ENCODE measurements at places on chromosomes 4 and X.
A peak's percentile ranks its signal among the peaks of the same experiment; 100 is the strongest.

- no peak for DNase-seq
- H3K4me3 ChIP-seq, result no peak overlapping the region
- no peaks in the 10 kb centered on the region for H3K4me1 ChIP-seq
- no peak overlapping the region for H3K27ac ChIP-seq
Measured at GRCh38 chrX:43175434-43175833, 397.5 kb upstream of the PPP1R2C start.

GRCh38 chr4:151524610-151525009 is 115.6 kb downstream of the FHIP1A start:
- H3K27ac ChIP-seq, result no peak overlapping the region
- H3K4me3 ChIP-seq, result no peak overlapping the region
- H3K27me3 ChIP-seq, result no peaks in the 10 kb centered on the region
- no peak for DNase-seq

DNA sequence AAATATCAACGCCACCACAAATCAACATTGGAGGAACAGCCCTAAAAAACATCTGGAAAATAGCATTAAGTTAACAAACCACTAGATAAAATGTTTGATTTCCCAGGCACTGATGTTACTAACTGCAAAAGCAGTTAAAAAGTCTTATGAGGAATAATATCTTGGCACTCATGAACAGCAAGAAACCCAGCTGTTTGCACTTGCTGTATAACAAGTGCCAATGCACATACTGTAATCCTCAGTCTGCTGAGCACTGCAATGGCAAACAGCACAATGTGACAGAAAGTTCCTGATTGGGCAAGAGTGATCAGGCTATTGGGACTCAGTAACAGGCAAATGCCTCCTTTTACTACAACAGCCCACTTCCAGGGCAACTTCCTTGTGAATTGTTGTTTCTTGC is 20.8 kb upstream of the SEC24B start:
- H3K4me1 ChIP-seq, result no peaks in the 10 kb centered on the region
- H3K36me3 ChIP-seq, result no peaks in the 10 kb centered on the region
- no peak overlapping the region for H3K4me3 ChIP-seq
- no peak overlapping the region for H3K27ac ChIP-seq

- no peak overlapping the region for H3K4me3 ChIP-seq
- DNase-seq, result no peak
- H3K36me3 ChIP-seq, result no peaks in the 10 kb centered on the region
- H3K27ac ChIP-seq, result no peak overlapping the region
- H3K4me1 ChIP-seq, result no peaks in the 10 kb centered on the region
Measured at GRCh38 chrX:152876931-152877840, 20.7 kb upstream of the ZNF185 start.

DNA sequence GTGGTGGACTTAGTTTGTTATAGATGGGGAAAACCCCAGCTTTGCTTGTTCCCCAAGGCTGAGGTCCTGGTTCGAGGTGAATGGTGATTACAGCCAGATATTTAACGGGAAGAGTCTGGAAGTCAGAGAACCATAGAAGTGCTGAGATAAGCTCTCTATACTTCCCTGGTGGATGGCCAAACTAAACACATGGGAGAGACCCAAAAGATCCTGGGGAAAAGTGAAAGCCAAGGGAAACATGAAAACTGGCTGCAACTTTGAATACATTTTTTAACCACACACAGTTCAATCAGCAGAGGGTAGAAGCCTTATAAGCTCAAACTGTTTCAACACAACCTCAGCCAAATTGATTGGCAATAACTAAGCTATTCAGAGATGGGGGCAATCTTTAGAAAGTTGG is 29.3 kb upstream of the SRPX start:
- no peaks in the 10 kb centered on the region for H3K36me3 ChIP-seq
- H3K27ac ChIP-seq, result no peak overlapping the region
- no peak overlapping the region for H3K4me3 ChIP-seq
- DNase-seq, result no peak

GRCh38 chr4:1813915-1814314 is 20.8 kb downstream of the FGFR3 start:
- no peaks in the 10 kb centered on the region for H3K4me1 ChIP-seq
- no peak for DNase-seq
- no peaks in the 10 kb centered on the region for H3K36me3 ChIP-seq
- H3K27ac ChIP-seq, result no peak overlapping the region

DNA sequence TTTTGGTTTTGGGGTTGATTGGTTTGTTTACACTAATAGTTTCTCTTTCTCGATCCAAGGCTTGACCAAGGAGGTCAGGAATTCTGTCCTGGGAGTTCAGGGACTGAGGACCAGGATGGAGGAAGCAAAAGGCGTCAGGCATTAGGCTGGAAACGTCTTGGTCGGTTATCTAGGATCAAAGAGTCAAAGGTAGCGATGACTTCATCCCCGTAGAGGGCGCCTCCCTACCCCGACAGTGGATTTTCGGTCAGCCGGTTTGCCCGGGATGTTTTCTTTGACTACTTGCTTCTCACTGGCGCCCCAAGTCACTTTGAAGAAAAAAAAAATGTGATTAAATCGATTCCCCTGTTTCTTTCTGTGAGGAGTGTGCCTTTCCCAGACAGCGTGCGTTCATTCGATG is 980 bp upstream of the FHDC1 start:
- H3K27ac ChIP-seq, result no peak overlapping the region
- no peaks in the 10 kb centered on the region for H3K36me3 ChIP-seq
- peaks cover 3% of the 10 kb centered on the region for H3K27me3 ChIP-seq
- DNase-seq, result no peak

DNA sequence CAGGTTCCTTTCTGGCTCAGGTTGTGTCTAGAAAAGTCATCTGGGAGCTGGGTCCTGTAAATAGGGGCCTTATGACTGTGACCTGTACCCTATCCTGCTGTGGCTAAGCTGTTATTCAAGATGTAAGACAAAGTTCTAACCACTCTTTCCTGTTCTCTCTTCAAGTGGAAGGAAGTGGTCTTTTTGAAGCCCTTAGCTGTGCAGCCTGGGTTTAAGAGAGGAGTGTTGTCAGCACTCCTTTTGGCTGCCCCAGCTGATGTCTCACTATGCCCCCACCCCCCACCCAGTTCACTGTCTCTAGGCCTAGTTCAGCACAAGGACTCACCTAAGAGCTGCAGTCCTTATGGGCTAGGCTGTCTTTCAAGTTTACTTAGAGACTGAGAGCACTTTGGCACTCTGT is 1069.5 kb downstream of the FAM133A start:
- no peak for DNase-seq
- H3K36me3 ChIP-seq, result no peaks in the 10 kb centered on the region
- H3K4me1 ChIP-seq, result no peaks in the 10 kb centered on the region
- H3K4me3 ChIP-seq, result no peak overlapping the region
- H3K27ac ChIP-seq, result no peak overlapping the region
- H3K27me3 ChIP-seq, result no peaks in the 10 kb centered on the region

DNA sequence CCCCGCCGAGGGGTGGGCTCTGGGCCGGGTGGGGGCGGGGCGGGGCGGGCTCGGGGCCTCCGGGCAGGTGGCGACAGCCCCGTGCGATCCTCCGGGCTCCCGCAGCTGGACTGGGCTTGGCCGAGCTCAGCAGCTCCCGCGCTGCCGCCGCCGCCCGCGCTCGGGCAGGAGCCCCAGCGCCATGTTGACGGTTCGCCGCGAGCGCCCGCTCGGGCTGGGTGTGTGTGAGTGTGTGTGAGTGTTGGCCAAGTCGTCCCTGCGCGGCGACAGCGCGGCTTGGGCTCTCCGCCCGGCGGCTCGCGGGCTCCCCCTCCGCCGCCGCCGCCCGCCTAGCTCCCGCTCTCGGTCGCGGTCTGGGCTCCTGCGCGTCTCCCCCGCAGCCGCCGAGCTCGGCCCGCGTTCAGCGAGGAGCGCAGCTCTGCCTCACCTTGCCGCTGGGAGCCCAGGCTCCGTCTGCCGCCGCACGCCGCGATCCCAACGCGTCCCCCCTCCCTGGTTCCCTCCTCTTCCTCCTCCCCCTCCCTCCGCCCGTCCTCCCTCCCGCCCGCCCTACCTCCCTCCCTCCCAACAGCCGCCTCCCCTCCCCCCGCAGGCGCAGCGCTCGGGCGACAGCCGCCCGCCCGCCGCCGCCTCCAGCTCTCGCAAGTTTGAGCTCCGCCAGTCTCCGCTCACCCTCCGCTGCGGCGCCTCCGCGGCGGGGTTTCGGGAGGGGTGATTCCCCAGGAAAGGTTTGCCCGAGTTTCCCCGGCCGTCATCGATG is at the start of gene BCOR:
BCOR (minus strand) TSS at position 455 of the 760 bp plus-strand sequence. CDS start 20,029 bp downstream, outside the sequence.
- H3K27me3 ChIP-seq, result no peaks in the 10 kb centered on the region
- peak; percentile 64 for DNase-seq
- H3K27ac ChIP-seq, result peak within 1 kb of the TSS; percentile 80
- H3K4me3 ChIP-seq, result peak within 1 kb of the TSS; percentile 74
- no peaks in the 10 kb centered on the region for H3K36me3 ChIP-seq

GRCh38 chr4:29588617-29589016 is 1131.6 kb upstream of the PCDH7 start:
- no peaks in the 10 kb centered on the region for H3K36me3 ChIP-seq
- no peak overlapping the region for H3K27ac ChIP-seq
- H3K4me3 ChIP-seq, result no peak overlapping the region

DNA sequence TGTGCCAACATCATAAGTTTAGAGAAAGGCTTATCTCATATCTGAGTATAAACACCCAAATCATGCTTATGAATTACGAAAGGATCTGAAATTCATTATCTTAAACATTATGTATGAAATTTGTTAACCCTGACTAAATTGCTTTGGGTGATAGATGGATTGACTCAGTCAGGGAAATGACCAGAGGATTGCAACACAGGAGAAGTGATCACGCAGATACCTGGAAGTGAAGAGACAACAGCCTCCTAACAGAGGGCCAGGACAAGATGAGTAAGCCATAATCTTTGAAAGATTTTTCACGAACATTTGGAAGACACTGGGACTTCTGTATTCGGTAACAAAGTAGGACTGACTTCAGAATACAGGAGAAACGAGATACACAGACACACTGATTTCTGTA is 363.4 kb downstream of the DMD start:
- H3K36me3 ChIP-seq, result no peaks in the 10 kb centered on the region
- H3K4me3 ChIP-seq, result no peak overlapping the region
- no peaks in the 10 kb centered on the region for H3K4me1 ChIP-seq
- no peaks in the 10 kb centered on the region for H3K27me3 ChIP-seq

- DNase-seq, result no peak
- no peaks in the 10 kb centered on the region for H3K36me3 ChIP-seq
- H3K27me3 ChIP-seq, result no peaks in the 10 kb centered on the region
- H3K27ac ChIP-seq, result no peak overlapping the region
Measured at GRCh38 chr4:128225148-128225547, 62.5 kb downstream of the PGRMC2 start.

DNA sequence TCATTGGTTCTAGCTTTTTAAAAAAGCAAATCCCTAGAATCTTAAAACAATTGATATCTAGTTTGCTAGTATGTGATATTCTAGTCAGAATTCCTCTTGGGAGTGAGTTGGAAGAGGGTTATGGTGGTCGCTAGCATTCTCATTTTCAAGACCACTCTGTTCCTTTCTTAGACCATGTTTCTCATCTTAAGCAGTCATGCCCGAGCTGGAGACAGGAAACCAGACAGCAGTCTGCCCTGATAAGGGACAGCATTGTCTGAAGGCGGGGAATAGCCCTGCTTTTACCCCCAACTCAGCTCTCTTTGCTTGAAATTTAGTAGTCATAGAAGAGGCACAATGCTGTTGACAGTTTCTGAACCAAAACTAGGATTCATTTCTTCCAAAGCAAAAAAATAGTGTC is 5.2 kb downstream of the KLF3 start:
- no peak overlapping the region for H3K4me3 ChIP-seq
- peaks cover 3% of the 10 kb centered on the region for H3K36me3 ChIP-seq
- H3K4me1 ChIP-seq, result peaks cover 63% of the 10 kb centered on the region
- H3K27ac ChIP-seq, result peak overlapping the region; percentile 98

DNA sequence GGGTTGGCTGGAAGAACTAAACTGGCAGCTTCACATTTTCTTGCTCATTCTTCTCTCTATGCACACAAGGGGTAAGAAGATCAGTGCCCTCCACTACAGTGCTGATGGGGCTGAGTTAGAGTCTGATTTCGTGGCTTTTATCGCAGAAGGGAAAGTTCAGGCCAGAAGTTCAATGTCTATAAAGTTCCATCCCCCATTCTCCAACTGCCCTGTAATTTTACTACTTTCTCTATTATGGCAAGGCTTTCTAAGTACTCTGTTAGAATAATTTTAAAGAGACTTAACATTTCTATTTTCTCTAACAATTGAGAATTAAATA is 293.9 kb downstream of the BMPR1B start:
- H3K4me1 ChIP-seq, result no peaks in the 10 kb centered on the region
- H3K36me3 ChIP-seq, result no peaks in the 10 kb centered on the region
- H3K27ac ChIP-seq, result no peak overlapping the region
- no peak overlapping the region for H3K4me3 ChIP-seq

DNA sequence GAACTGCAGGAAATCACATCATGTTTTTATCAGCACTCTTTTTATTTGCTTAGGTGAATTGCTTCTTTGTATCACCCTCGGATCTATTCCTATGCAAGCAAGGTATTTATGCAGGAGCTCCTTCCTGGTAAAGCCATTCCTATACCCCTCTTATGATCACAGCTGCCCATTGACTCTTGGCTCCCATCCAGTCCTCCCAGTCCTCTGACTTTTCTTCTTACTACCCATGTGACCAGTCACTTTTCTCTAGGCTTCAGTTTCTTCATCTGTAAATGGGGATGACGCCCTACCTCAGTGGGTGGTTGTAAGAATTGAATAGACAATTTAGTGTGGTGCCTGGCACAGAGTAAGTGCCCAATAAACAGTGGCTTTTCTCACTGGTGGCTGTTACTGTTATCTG is 144.9 kb downstream of the FHIP1A start:
- H3K4me1 ChIP-seq, result no peaks in the 10 kb centered on the region
- H3K36me3 ChIP-seq, result no peaks in the 10 kb centered on the region
- H3K27me3 ChIP-seq, result no peaks in the 10 kb centered on the region
- no peak for DNase-seq
- no peak overlapping the region for H3K4me3 ChIP-seq

GRCh38 chrX:107710617-107711391 is 64.8 kb downstream of the TSC22D3 start:
- no peaks in the 10 kb centered on the region for H3K27me3 ChIP-seq
- peak; percentile 86 for DNase-seq
- H3K36me3 ChIP-seq, result peaks cover 20% of the 10 kb centered on the region
- peaks cover 43% of the 10 kb centered on the region for H3K4me1 ChIP-seq
- H3K27ac ChIP-seq, result peak overlapping the region; percentile 100
- H3K4me3 ChIP-seq, result peak overlapping the region; percentile 49
